T-helper 22 cell (primary cell): ENCODE measurements at places on chromosomes 5 and 9.

DNA sequence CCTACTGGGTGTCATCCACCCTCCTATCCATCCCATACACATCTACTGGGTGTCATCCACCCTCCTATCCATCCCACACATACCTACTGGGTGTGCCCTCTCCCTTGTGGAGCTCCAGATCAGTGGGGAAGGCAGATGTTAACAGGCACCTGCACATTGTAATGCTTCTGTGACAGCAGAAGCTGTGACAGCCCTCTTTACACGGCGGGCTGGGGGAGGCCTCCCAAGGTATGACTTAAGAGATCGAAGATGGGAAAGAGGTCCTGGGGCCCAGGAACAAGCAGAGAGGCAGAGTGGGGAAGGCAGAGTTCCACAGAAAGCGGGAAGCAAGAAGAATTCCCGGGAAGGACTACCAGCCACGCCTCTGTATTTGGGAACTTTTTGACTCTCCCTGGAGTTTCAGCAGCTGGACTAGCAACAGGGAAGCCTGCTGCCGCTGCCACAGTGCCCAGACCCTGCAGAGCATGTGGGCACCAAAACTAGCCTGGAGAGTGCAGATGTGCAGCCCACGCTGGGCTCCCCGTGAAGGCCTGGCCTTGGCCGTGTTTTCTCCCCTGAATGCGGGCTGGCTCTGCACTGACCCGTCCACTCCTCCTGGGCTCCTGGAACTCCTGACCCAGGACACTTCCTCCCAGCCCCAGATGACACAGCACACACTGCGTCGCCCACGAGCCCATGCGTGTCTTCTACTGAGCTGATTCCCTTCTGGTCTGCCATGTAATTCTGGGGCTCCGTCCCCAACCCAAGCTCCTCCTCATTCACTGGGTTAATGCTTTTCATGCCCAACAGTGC is 9.3 kb downstream of the TOR1A start:
- no peak for DNase-seq

- DNase-seq = no peak
These were observed 2.3 kb downstream of the DENND4C start for GRCh38 chr9:19232823-19233194.

- no peak for DNase-seq
These were observed 5.4 kb downstream of the TOR2A start for GRCh38 chr9:127729522-127730256.

DNA sequence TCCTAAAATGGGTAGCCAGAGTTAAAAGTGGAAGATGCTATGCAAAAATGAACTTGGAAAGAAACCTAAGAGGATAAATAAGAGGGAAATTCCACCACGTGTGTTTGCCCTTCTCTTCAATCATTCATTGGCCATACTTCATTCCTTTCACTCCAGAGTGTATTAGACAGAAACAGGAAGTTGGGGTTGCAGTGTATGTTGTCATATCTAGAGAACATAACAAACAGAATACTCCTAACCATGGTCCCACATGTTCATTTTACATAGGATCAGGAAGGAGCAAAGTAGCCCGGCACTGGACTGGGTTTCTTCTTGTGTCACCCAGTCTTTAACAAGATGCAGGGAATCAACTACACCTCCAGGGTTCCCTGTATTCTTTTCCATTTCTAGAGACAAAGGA is 7.6 kb upstream of the GPBP1 start:
- DNase-seq = no peak

- DNase-seq = no peak
These were observed at the start of gene C5orf58 for GRCh38 chr5:170232786-170233185. C5orf58 (plus strand) TSS chr5:170232985; CDS start chr5:170234977, 1,992 bp downstream.

- DNase-seq = no peak
These were observed 205.8 kb downstream of the GABBR2 start for GRCh38 chr9:98502976-98503325.

DNA sequence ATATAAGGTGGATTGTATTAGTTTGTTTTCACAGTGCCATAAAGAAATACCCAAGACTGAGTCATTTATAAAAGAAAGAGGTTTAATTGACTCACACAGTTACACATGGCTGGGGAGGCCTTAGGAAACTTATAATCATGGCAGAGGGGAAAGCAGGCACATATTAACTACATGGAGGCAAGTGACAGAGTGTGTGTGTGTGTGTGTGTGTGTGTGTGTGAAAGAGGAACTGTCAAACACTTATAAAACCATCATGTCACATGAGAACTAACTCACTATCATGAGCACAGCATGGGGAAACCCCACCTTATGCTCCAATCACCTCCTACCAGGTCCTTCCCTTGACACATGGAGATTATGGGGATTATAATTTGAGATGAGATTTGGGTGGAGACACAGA is 118.6 kb downstream of the SPEF2 start:
- no peak for DNase-seq

- no peak for DNase-seq
These were observed 73.5 kb downstream of the SLF1 start for GRCh38 chr5:94691949-94692348.

- DNase-seq = no peak
These were observed 175.5 kb upstream of the SPRY4 start for GRCh38 chr5:142500227-142500905.

DNA sequence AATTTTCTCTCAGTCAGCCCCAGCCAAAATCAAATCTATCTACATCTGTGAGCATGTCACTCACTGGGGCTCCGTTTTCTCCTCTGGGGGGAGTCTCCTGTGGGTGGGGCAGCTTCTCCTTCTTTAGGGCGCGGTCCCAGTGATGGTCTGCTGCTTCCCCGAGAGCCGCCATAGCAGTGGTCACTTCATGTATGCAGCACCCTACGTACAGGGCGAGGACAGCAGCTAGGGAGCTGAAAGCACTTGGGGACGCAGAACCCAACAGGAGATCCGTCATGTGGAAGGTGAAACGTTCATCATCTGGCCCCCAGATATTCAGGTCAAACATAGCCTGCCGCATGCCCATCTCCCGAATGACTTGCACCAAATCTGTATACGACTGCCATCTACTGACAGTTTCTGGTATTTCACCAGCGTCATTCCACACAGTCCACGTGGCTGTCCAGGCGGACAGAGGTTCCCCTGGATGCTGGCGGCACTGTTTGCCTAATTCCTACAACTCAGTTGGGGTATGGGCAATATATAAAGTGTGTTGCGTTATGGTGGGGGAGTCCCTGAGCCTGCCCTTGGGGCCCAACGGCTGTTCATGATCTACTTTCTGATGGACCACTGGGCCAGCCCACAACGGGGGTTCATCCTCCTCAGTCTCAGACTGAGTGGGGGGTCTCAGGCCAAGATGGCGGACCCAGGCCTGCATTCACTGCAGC is 795.0 kb downstream of the EFNA5 start:
- DNase-seq = no peak

DNA sequence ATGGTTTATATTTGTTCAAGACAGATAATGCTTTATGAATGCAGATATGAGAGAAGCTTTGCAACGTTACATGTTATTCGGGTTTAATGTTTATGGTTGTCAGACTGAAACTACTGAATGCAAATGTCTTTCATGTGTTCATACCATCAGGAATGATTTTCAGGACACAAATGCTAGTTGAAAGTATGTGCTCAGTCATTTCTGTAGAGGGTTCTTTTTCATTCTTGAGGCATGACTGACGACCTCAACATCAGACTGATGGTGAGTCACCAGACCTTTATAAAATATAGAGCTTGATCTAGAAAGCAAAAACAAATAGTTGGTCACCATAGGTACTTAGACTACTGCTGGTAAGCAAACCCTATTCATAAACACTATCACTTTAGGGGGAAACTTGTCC is 287.3 kb upstream of the NUDT12 start:
- DNase-seq = no peak

GRCh38 chr9:26657958-26658357 is 234.6 kb downstream of the CAAP1 start:
- DNase-seq = no peak

GRCh38 chr5:159788835-159789331 is 127.4 kb upstream of the ADRA1B start:
- DNase-seq = no peak

GRCh38 chr5:34667705-34668104 is 11.6 kb downstream of the RAI14 start:
- DNase-seq = no peak

DNA sequence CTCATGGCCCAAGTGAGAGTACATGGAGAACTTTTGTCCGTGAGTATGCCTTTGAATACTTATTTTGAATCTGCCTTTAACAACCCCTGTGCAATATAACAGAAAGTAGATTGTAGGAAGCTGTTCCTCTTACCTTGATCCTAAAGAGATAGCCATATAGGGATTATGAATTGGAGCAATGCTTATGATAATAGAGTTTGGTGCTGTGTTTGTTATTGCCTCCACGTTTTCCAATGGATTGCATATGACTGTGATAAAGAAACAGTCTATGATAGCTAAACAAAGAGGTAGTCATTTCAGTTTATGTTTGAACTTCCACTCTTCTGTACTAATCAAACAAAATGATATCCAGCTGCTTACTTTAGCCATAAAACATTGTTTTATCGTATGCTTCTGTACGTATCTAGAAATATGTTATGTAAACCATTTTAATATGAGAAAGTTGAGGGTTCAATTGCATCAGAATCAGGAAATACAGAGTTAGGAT is 199.6 kb upstream of the RGMB start:
- no peak for DNase-seq

GRCh38 chr9:112175796-112176315 is 759 bp upstream of the SUSD1 start:
- no peak for DNase-seq

DNA sequence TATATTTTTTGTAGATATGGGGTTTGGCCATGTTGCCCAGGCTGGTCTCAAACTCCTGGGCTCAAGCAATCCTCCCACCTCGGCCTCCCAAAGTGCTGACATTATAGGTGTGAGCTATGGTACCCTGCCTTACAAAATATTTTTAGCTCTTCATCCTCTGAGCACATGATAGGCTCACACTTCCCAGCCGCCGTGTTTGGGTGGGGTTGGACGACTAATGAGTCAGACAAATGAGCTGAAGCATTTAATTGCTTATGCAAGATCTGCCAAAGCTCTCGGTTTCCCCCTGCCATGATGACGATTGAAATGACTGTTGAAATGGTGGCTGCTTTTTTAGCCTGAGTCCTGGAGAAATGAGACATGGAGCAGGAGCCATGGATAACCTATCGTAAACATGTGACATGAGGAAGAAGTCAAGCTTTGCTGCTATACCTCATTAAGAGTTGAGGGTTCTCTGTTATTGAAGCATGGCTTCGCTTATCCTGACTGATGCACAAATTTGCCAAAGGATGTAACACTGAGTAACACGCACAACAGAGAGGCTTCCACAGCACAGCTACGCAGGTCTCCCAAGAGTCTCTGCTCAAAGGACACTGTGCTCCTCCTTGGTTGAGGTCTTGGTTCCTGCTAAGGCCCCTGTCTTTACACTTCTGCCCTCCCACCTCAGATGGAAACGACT is 48.2 kb upstream of the GFPT2 start:
- no peak for DNase-seq

DNA sequence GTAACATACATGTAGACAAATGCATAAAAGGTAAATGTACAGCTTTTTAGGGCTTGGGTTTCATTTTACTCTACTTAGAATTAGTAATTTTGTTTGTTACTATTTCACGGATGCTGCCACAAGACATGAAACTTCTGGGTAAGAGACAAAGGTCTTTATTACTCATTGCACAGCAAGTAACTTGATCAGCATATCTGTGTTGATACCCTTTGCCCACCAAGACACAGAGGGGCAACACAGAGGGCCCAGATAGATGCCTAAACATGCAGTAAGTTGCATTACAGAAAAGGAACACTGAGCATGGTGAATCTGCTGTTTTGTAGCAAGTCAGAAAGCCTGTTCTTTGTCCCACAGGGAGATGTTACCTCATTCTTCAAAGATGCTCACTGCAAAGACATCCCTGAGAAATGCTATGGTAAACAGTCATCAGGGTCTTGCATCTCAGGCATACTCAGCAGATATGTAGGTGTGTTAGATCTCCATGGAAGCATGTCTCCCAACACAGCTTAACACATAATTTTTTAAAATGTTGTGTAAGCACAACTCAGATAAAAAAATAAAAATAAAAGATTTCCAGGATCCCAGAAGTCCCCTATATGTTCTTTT is 10.3 kb downstream of the ITGA2 start:
- no peak for DNase-seq

GRCh38 chr9:10168241-10168640 is 444.6 kb downstream of the PTPRD start:
- DNase-seq = no peak

DNA sequence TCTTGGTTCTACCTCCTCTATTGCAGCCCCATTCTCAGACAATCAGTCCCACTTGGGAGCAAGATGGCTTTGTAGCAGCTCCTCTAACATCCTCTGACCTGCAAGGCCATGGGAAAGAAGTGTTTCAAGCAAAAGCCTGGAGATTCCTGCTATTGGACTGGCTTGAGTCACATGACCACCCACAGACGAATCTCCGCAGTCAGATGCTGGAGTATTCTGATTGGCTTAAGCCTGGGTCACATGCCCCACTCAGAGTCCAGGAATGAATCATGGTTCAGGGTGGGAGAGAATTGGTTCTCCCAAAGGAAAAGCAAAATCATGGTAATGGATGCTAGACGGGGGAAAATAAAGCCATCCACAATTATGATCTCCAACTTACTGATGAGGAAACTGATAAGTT is 22.6 kb upstream of the LMX1B start:
- no peak for DNase-seq

- DNase-seq = no peak
These were observed 44.2 kb downstream of the DBH start for GRCh38 chr9:133680250-133680975.

GRCh38 chr9:32728181-32728580 is 55.2 kb upstream of the TMEM215 start:
- no peak for DNase-seq

- DNase-seq = no peak
These were observed 97.2 kb downstream of the CRB2 start for GRCh38 chr9:123453076-123453667.

DNA sequence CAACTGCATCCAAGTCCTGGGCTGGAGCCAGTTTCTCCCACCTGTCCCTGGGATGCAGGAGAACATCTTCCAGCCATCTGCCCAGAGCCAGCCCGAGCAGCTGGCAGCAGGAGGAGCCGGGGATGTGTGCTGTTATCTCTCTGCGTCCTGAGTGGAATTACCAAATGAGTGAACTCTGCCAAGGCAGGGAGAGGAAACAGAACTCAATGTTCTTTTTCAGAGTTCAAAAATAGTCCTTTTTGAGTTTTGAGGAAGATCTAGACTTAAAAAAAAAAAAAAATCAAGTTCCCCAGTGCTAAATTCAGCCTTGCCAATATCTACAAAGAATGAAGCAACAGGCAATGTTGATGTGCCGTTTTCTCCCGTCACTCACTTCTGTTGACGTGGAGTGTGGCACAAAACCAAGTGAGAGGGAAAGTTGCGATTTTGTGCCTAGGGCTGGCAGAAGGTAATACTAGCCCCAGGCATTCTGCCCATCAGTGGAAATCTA is 56.2 kb downstream of the TMOD1 start:
- DNase-seq = no peak

GRCh38 chr5:173789031-173789920 is 98.9 kb upstream of the CPEB4 start:
- DNase-seq = no peak
